ENCODE measurements at places on chromosomes 2 and 18. TPM values are rescaled to one million over a fixed set of nuclear protein-coding genes. Genes with fewer than 3 reads are reported as not detected.
A peak's percentile ranks its signal among the peaks of the same experiment; 100 is the strongest.

The UGT1A3 gene
- total RNA-seq = not detected

- H3K4me1 ChIP-seq = peaks cover 30% of the 10 kb centered on the region
- no peak overlapping the region for H3K27ac ChIP-seq
- H3K36me3 ChIP-seq = no peaks in the 10 kb centered on the region
- H3K27me3 ChIP-seq = no peaks in the 10 kb centered on the region
- peak; percentile 84 for DNase-seq
- H3K4me3 ChIP-seq = no peak overlapping the region
Observed at GRCh38 chr2:45681675-45682074, 30.2 kb downstream of the PRKCE start.

The SCYGR7 gene
- total RNA-seq = not detected

DNA sequence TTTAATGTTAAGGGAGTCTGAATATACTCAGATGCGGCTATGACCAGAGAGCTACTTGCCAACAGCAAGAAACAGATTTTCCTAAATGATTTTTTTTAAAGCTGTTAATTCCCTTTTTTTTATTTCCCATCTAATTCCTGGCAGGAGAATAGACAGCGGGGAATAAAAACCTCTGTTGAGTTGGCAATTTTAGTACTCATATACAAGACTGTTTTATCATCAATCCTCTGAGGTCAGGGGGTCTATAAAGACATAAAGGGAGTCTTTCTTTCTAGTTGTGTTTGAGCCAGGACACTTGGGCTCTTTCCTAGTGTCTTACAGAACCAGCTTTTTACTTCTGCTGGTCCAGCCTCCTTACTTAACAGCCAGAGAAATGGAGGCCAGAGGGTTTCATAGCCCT, 29.4 kb downstream of the MAIP1 start:
- peaks cover 7% of the 10 kb centered on the region for H3K36me3 ChIP-seq
- no peak overlapping the region for H3K4me3 ChIP-seq
- peaks cover 10% of the 10 kb centered on the region for H3K4me1 ChIP-seq
- H3K27me3 ChIP-seq = no peaks in the 10 kb centered on the region
- H3K27ac ChIP-seq = no peak overlapping the region

DNA sequence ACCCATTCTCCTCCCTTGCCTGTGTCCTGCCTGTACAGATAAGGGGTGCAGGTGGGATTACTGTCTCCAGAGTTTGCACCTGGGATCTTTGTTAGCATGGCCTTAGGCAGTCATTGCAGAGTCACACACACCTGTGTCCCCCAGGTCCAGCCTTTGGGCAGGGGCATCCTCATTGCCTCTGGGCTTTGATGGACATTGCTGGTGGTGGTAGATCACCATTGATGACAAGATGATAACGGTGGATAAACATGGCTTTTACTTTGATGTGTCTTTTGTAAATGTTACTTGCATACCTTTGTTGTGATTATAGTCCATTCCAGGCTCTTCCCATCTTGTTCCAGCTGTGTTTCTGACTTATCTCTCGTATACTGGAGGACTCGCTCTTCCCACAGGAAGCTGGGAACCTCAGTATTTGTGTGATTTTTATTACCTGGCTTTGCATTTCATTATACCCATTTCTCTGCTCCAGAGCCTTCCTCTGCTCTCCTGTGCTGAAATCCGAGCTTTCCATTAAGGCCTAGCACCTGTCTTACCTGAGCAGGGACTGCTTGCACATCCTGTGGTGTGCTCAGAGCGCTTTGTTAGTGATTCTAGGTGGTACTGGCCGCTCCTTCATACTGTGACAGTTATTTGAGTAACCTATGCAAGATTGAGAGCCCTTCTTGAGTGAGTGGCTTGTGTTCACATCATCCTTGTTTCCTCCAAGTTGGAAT, 79.2 kb downstream of the PTPRM start:
- no peaks in the 10 kb centered on the region for H3K27me3 ChIP-seq
- no peak for DNase-seq
- peaks cover 5% of the 10 kb centered on the region for H3K4me1 ChIP-seq
- H3K4me3 ChIP-seq = no peak overlapping the region
- no peak overlapping the region for H3K27ac ChIP-seq

DNA sequence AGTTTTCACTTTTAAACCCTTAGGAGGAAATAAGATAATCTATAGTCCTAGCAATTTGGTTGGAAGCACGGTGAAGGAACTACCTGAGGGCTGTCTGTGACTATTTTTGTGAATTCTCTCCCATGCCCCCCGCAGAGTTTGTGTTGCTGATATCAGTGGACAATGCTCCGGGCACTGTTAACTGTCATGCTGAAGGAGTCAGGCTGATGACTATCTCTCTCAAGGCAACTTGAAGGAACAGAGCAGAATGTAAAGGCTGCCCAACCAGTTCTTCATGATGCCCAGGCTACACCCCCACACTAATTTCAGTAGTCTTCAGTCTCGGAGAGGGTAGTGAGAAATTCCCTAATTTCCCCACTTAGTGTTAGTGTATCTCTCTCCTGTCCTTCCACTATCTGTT, 21.6 kb upstream of the RAB6C start:
- no peaks in the 10 kb centered on the region for H3K27me3 ChIP-seq
- H3K4me3 ChIP-seq = no peak overlapping the region
- DNase-seq = no peak
- H3K27ac ChIP-seq = no peak overlapping the region
- no peaks in the 10 kb centered on the region for H3K4me1 ChIP-seq

DNA sequence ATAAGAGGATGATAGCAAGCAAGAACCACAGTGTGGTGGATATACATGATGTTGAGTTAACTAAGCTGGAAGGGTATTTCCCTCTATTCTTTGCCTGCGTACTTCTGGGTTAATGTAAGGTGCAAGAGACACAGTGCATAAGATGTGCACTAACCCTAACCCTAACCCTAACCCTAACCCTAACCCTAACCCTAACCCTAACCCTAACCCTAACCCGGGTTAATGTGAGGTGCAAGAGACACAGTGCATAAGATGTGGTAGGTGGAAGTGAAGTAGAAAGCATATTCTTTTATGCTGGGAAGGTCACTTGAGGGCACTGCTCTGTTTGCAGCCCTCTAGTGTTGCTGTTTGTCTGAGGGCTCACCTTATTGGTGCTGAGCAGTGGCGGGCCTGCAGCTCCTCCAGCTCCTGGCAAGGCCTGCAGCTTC, 181.5 kb upstream of the ITGA4 start:
- H3K4me3 ChIP-seq = no peak overlapping the region
- no peaks in the 10 kb centered on the region for H3K4me1 ChIP-seq
- no peaks in the 10 kb centered on the region for H3K27me3 ChIP-seq
- H3K36me3 ChIP-seq = no peaks in the 10 kb centered on the region

- no peak overlapping the region for H3K4me3 ChIP-seq
- no peaks in the 10 kb centered on the region for H3K36me3 ChIP-seq
- peaks cover 16% of the 10 kb centered on the region for H3K27me3 ChIP-seq
- no peak for DNase-seq
Observed at GRCh38 chr18:32621034-32621433, 150.4 kb upstream of the GAREM1 start.

The ANKRD23 gene
- 7.6 TPM for total RNA-seq

The RUFY4 gene
- total RNA-seq = not detected

DNA sequence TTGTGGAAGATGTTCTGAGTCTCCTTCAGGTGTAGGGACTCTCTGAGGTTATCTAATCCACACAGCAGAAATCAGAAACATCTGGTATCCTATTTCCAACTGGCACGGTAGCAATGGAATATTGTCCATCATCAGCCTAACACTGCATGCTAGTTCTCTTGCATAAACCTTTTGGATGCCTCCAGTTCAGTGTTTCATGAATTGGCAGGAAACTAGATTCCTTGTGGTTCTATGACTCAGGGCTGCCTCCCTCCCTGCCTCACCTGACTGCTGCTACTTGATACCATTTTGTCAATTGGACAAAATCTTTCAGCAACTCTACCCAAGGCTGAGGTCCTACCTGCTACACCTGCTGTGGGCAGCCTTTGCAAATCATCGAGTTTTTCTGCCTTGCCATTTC, 130.9 kb downstream of the TPGS2 start:
- H3K27ac ChIP-seq = peak overlapping the region; percentile 16
- peaks cover 8% of the 10 kb centered on the region for H3K4me1 ChIP-seq
- no peaks in the 10 kb centered on the region for H3K36me3 ChIP-seq
- peak; percentile 93 for DNase-seq
- H3K4me3 ChIP-seq = no peak overlapping the region

DNA sequence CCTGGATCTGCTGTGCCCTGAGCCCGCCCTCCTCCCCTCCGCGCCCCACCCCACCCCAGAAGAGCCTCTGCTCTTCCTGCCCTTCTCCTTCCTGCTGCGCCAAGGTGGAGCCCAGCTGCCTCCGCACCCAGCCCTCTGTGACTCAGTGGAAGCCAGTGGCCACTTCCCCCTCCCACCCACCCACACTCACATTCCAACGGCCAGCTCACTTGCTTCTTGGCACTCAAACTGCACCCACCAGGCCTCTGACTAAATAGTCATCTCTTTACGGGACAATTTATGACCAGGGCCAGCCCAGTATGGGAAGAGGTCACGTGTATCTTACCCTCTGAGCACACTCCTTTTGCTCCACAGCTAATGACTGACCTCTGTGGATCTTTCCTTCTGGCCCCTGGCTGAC, 150.4 kb upstream of the SLC1A4 start:
- peak overlapping the region; percentile 92 for H3K27ac ChIP-seq
- peak; percentile 95 for DNase-seq
- H3K4me3 ChIP-seq = peak overlapping the region; percentile 51
- H3K36me3 ChIP-seq = no peaks in the 10 kb centered on the region

The TRAPPC8 gene
- 33.9 TPM for total RNA-seq

The CSRNP3 gene
- total RNA-seq = 0.33 TPM

All from MCF 10A (cell line).